Right lobe of liver (tissue), 6 donors: ENCODE measurements at places on chromosomes 11 and 22. TPM values are rescaled to one million over a fixed set of nuclear protein-coding genes. Genes with fewer than 3 reads are reported as not detected.
A peak's percentile ranks its signal among the peaks of the same experiment; 100 is the strongest.

DNA sequence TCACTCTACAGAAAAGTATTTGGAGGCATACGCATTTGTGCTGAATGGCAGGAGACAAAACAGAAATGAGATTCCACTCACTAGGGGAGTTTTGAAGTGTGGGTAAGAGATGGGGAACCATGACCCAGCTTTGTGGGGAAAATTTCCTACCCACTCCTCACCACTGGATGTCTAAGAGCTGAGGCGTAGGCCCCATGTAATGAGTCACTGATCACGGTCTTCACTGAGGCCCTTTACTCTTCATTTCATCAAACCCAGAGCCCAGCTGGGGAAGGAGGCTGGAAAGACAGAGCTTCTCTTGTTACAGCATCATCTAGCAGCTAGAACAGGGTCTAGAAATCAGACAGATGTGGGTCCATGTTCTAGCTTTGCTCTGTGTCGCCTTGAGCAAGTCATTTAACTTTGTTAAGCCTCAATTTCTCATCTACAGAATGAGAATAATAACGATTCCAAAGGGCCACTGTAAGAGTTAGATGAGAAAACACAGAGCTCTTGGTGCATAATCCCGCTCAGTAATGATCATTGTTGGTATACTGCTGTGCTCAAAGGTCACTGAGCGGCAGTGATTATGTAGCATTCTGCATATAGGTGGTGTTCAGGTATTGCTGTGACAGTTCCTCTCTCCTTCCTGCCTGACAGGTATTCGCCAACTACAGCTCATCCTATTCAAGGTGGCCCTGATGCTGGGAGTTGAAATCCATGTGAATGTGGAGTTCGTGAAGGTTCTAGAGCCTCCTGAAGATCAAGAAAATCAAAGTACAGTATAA, 97.2 kb downstream of the MICAL2 start:
- no peak for DNase-seq

DNA sequence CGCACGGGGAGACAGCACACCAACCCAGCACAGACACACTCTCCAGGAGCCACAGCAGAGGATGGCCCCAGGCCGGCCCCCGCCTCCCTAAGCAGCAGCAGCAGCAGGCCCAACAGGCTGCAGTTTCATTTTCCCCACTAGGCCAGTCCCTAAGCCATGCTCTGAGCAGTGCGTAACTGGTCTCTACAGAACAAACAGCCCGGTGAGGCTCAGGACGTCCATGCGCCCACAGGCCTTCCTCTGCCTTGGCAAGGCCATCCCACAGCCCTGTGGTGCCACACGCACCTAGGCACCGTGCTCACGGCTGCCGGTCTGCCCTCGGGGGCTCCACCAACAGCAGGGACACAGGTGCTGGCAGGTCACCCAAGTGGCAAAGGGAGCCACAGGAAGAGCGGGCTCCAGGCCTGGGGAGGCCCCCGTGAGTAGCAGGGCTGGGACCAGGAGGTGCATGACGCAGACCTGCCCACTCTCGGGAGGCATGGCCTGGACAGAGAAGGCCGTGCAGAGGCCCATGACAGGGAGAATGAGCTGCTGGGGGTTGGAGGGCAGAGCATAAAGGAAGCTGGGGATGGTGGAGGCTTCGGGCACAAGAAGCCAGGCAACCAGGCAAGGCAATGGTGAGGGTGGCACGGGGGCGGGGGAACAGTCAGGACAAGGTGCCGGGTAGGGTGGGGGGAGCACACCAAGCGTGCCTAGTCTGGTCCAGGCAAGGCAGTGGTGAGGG, 1.4 kb upstream of the MOB2 start:
- peak; percentile 16 for DNase-seq

GRCh38 chr11:10858439-10859325, 829 bp upstream of the ZBED5 start:
- DNase-seq, result peak; percentile 75

GRCh38 chr11:19963697-19964387, 196.4 kb downstream of the DBX1 start:
- DNase-seq, result no peak

DNA sequence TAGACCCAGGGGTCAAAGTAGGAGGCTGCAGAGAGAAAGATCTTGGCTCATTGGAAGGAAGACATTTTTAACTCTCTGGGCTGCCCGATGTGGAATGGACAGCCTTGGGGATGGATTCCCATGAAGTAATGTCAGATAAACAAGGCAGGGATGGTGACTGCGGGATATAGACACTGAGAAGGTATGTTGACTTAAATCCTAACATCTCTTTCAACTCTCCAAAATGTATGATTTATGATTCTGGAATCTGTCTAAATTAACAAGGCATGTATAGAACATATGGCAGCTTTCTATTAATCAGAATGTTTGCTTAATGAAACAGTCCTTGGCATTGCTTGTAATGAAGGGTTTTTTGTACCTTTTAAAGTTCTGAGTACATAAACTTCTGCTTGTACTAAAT, 56.1 kb upstream of the VSTM5 start:
- DNase-seq, result no peak

DNA sequence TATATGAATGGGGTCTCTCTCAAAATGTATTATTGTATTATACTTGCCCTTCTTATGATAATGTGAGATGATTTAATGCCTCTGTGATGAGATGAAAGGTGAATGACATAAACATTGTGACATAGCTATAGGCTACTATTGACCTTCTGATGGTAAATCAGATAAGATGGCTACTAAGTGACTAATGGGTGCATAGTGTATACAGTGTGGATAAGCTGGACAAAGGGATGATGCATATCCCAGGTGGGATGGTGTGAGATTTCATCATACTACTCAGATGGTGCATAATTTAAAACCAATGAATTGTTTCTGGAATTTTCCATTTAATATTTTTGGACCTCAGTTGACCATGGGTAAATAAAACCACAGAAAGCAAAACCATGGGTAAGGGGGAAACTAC, 243.5 kb downstream of the SBF2 start:
- no peak for DNase-seq

GRCh38 chr11:95531116-95531515, 258.5 kb downstream of the FAM76B start:
- no peak for DNase-seq

DNA sequence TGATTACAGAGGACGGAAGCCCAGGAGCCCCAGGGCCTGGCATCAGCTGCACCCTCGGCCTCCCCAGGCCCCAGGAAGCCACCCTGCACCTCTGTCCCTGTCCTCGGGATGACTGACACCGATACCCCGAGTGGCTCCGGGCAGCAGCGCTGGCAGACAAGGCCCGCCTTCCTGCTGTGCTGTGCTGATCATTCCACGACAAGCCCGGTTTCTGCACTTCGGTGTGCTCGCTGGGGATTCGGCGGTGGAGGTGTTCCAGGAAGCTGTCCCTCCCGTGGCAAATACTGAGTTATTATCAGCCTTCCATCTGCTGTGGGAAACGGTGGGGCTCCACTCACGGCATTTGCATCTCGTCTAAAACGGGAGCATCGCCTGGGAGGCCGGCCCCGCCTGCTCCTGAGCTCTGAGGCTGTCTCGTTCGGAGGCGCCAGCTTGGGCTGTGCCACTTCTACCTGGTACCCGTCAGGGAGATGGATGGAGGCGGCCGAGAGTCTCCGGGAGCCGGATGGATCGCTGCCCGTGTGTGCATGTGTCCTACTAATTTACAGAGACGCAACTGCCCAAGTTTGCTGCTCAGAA, 506.1 kb downstream of the BRD1 start:
- peak; percentile 33 for DNase-seq

- no peak for DNase-seq
Measured at GRCh38 chr11:76783294-76783895, at the start of gene TSKU. Gene TSKU, plus strand, starts transcription at chr11:76783356. Its CDS starts 12,261 bp downstream, at chr11:76795617.

DNA sequence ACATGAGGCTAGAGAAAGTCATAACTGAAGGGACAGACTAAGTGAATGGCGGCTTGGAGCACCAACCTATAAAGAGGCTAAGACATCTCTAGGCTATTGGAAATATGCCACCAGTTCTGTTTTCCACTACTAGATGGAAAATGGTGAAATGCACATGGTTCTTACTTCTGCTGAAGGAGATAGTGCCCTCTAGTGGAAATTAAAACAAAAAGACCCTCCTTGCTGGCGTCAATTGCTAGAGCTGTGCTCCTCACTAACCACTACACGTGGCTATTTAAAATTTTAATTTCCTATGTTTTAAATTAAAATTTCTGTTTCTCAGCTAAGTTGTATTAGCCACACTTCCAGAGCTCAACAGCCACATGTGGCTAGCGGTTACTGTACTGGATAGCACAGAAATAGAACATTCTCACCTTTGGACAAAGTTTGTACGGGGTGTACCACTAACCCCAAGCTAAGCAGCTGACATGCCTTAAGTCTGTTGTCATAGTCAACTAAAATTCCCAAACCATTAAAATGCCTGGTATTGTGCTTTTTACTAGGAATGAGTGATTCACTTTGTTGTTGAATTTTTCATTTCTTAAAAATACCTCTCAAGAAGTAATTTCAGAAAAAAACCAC, 34.1 kb upstream of the CALCA start:
- no peak for DNase-seq

- no peak for DNase-seq
Measured at GRCh38 chr11:68990995-68991780, 10.4 kb upstream of the MRGPRD start.

DNA sequence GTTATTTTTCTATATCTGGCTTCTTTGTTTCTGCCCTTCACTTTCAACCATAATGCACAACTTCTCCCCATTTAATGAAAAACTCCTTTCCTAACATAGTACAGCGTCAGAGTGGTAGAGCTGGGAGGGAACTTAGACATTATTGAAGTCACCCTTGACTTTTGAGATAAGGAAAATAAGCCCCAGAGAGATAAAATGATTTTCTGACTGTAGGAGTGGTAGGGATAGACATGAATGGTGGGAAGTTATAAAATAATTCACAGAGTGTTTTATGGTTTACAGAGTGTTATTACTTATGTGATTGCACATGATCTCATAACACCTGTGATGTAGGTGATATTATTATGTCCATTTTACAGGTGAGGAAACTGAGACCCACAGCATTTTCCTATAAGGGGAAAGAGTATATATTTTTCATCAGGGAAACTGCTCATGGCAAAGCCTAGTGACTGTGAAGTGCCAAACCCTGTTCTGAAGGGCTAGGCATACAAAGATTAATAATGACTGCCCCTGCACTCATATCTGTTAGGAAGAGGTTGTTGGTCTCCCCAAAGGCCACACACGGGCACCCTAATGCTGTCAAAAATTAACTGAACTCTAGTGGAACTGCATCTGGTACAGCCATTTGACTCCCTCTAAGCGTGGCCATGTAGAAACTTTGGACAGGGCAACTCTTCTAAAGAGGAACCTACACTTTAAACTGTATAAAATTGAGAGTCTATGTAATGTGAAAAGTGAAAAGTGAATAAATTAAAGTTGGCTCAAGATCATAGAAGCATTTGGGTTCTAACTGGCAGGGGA, 61.1 kb upstream of the PICALM start:
- DNase-seq, result no peak

GRCh38 chr11:122320671-122321070, 204.7 kb upstream of the BLID start:
- no peak for DNase-seq

The SBF2 gene
- total RNA-seq, result 13.7 TPM

The FAM180B gene
- total RNA-seq, result not detected

The GPHA2 gene
- total RNA-seq, result not detected

The SLC22A6 gene
- total RNA-seq, result not detected

The SLC35F2 gene
- total RNA-seq, result 0.17 TPM

The FREY1 gene
- 0.90 TPM for total RNA-seq

The NXPE2 gene
- total RNA-seq, result not detected
